NCI-H1436 treated with DMSO at 0.1 percent for 48 hours (cell line): ENCODE measurements at places on chromosomes 7 and 10.

DNA sequence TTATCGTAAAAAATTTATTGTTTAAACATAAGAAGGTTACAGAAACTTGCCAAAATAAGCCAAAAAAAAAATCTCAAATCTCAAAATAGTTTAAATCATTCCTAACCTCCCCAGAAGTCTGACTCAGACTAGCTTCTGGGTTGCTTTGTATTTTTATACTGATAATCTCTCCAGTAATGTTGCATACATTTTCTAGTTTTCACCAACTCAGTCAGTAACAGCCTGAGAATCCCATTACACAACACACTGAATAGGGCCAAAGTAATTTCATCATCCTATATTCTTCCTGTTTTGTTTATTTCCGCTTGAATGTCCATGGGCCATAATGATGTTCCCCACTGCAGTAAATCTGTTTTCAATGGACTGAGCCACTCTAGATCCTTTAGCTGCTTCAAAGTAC, 478.5 kb downstream of the GPAM start:
- DNase-seq, result no peak

DNA sequence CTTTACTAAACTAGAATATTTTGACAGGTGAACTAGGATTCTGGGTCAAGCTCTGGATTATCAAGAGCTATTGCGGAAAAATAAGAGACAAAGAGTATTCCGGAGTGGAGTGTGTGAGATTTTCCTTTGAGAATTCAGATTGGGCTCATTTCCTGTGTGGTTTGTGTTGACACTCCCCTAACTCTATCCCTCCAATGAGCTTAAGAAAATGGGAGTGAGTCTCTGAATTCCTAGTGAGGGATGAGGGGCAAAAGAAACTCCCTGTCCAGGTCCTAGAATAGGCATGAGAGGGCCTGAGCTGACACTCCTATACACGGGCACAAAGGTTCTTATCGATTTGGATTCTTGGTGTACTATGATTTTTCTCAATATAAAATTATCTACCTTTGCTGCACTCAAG, 10.2 kb downstream of the KLF14 start:
- DNase-seq, result no peak

DNA sequence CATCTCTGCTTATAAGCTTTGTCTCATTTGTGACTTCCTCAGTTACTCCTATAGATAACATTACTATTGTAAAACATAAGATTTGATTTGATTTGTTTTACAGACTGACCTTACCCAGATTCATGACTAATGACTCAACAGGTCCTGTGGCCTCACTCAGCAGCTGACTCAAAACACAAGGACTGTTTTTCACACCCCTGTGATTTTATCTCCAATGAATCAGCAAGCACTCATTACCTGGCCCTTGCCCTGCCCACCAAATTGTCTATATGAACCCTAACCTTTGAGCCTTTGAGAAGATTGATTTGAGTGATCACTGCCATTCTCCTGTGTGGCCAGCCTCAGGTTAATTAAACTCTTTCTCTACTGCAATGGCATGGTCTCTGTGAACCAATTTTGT, 1064.6 kb upstream of the LRRTM3 start:
- no peak for DNase-seq

DNA sequence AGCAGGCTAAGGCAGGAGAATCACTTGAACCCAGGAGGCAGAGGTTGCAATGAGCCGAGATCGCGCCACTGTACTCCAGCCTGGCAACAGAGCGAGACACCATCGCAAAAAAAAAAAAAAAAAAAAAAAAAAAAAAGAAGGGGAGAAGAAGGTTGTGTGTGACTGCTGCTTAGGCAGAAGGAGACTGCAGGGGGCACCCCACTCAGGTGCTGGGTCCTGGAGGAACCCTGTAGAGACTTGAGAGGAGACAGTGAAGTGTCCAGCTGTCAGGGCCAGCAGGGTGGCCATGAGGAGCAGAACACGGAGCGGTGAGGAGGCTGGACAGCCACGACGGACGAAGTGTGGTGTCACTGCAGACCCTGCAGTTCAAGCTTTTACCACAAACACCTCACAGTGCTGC, 99.0 kb upstream of the NMT2 start:
- no peak for DNase-seq

DNA sequence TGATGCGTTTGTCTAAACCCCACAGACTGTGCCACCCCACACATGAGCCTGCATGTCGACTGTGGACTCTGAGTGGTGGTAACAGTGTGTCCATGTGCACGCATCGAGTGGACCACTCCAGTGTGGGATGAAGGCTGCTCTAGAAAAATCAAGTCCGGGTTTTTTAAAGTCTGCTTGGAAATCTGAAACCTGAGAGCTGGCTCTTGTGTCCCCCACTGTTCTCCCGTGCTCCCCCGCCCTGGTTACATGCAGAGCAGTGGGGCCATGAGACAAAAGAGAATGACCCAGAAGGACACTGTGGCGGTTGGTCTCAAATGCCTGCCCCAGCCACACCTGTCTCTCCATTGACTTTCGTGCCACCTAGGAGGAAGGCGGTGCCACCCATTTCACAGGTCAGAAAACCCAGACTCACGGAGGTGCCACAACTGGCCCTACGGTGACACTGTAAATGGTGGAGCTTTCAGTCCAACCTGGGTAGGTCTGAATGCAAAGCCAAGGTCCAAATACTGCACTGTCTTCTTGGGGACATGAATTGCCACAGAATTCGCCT, 27.3 kb upstream of the PWWP2B start:
- no peak for DNase-seq

DNA sequence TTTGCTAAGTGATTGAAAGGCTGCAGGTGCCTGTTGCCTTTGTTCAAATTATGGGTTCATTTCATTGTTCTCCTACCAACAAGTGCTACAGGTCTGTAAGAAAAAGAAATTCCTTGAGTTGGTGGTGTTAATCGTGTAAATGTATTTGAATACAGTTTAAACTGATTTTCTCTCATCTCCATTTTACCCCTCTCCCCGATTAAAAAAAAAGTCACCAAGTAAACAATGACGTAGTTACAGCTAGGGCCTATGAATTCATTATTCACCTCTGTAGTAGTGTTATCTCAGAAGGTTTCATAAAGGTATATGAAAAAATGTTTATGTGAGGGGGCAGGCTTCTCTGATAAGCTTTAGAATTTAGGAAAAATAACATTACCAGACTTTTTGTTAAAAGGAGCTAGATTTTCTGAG, 1.1 kb downstream of the REEP3 start:
- no peak for DNase-seq

DNA sequence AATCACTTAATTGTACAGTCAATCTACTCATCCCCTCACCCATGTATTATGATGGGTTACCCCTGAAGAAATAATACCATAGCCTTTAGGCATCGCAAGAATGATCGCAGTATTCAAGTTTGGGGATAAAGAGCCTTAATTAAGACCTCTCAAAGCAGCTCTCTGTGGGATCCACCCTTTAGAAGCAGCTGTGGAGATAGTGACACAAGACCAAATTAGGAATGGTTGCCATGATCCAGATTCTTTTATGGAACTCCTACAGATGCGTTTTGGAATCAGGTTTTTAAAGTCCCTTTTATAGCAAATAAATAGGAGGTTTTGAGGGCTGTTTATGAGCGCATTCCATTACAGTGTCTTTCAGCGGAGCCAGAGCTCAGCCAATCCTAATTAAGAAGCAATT, 12.2 kb downstream of the TES start:
- DNase-seq, result no peak

DNA sequence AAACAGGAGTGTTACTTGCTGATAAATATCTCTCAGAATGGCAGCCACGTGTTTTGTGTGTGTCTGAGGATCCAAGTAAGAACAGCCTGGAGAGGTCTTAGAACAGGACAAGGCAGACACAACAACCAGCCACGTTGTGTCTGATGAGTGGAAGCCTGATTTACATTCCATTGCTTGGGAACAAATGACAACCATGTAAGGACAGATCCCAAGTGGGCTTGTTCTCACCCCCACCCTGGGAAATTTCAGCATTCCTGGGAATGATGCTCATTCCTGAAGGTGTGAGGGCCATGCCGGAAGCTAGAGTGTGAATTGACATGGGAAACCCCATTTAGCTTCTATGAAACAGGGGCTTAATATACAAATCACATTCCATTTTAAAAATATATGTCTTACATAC, 35.9 kb downstream of the IL6 start:
- no peak for DNase-seq

DNA sequence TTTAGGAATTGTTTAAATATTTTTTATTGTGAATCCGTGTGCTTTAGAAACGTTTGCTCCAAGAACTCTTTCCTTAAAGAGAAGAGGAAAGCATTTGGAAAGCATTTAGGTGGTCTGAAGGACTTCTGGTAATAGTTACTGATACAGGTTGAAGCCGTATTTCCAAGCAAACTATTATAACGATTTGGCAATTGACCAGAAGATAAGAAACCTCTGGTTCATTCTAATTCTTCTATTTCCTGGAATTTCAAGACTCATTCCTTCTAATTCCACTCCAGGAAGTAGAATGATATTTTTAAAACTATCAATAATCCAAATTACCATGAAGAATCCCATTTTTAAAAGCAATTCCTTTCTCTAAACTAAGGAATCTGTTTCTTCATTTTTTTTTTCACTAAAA, 158.9 kb upstream of the AGR3 start:
- no peak for DNase-seq

GRCh38 chr10:1123972-1124371, 67.8 kb downstream of the WDR37 start:
- DNase-seq, result no peak

DNA sequence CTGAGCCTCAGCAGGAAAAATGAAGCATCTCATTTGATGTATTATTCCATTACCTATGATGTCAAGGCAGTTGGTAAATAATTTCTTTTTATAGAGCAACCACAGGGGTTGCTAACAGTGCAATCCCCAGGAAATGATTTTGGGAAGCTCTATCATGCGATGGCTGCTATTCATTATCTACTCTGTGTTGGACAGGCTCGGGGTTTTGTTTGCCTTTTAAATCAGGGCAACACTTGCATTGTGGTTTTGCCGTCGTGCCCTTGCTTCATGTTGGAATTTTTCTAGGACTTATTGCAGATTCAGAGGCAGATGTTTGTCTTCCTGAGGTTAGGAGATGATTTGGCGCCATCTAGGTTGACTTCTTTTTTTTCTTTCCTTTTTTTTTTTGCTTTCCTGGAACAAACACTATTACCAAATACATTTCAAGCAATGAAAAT, 128.4 kb downstream of the BICC1 start:
- no peak for DNase-seq

GRCh38 chr10:131433568-131433967, 122.0 kb upstream of the TCERG1L start:
- DNase-seq, result no peak

DNA sequence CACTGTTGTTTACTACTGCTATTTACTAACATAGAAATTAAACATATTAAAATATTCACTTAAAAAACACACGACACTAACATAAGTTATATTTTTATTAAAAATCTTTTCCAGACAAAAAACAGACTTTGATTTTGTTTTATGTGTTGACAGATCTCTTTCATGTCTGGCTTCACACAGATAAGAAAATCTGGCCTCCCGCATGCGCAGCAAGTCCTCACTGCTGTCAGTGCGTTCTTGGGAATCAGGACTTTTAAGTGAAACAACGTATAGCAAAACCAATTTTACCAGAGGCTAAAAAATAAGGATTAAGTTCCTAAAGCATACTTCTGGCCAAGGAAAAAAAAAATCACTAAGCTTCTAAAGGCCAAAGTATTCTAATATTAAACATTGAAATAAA, 1.2 kb upstream of the IDI1 start:
- no peak for DNase-seq

DNA sequence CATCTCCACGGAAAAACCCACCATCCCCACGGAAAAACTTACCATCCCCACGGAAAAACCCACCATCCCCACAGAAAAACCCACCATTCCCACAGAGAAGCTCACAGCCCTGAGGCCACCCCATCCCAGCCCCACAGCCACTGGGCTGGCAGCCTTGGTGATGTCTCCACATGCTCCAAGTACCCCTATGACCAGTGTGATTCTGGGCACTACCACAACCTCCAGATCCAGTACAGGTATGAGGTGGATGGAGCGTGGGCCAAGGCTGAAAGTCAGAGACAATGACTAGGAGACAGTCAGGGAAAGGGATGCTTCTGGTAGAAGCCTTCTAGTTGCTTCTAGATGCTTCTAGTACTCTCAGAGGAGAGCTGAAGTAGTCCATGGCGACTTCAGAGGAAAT, 19.6 kb downstream of the ZAN start:
- DNase-seq, result no peak

GRCh38 chr7:151506901-151507382, 12.8 kb downstream of the RHEB start:
- DNase-seq, result no peak

DNA sequence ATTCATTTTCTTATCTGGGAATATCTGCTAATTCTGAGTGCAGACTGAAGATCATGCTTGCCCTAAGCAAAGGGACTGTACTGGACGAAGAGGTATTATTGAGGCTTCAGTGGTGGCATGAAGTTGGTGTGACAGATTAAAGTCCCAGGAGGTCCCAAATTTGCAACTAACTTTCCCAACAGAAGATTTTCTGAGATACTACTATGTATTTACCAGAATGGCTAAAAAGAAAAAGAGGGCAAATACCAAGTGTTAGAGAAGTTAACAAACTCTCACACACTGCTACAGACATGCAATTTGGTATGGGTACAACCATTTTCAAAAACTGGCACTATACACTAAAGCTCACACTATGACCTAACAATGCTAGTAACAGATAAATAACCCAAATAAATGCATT, 28.3 kb downstream of the IDE start:
- DNase-seq, result no peak

DNA sequence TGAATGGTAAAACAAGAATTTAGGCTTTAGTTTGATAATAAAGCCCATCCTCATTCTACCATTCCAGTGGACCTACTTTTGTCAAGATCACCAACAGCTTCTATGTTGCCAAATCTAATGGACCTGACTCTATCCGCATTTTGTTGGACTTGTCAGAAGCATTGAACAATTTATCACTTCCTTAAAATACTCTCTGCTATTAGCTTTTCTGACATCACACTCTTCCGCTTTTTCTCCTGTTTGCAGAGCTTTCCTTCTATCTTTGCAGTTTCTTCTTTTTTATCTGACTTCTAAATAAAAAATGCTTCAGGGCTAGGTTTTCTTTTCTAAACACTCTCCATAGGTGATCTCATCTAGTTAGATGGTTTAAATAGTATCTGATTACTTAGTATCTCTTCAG, 42.7 kb upstream of the SMIM30 start:
- DNase-seq, result no peak

DNA sequence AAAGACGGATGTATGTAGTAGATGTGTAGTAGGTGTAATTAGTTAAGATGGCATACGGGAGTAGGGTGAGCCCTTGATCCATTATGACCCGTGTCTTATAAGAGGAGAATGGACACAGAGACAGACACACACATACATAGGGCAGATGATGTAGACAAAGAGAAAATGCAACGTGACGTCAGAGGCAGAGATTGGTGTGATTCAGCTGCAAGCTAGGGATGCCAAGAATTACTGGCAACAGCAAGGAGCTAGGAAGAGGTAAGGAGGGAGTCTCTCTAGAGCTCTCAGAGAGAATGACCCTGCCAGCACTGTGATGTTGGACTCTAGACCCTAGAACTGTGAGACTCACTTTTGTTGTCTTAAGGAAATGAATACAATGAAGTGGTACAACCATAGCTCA, 247.0 kb upstream of the HABP2 start:
- no peak for DNase-seq
